ENCODE measurements at places on chromosomes 1 and 21.

DNA sequence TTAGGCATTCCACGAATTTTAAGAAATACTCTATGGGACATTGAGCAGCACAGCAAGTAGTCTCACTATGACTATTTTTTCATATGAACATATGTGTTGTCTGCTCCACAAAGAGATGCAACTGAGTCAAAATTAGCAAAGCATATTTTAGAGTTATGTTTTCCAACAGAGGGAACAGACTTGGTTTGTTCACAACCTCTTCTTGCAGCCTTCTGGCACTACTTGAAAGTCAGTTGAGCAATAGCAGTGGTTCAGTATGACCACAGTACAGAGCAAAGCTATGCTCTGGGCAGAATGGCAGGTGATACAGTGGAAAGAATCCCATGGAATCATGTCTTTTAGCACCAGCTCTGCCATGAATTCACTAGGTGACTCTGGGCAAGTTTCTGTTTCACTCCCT lies 5.2 kb downstream of the CCN1 start:
- no peaks in the 10 kb centered on the region for H3K36me3 ChIP-seq
- H3K4me3 ChIP-seq, result no peak overlapping the region
- H3K27me3 ChIP-seq, result no peaks in the 10 kb centered on the region

GRCh38 chr1:222010306-222010705 lies 268.4 kb upstream of the DUSP10 start:
- no peak overlapping the region for H3K4me3 ChIP-seq
- no peaks in the 10 kb centered on the region for H3K4me1 ChIP-seq
- H3K27me3 ChIP-seq, result no peaks in the 10 kb centered on the region
- DNase-seq, result no peak

DNA sequence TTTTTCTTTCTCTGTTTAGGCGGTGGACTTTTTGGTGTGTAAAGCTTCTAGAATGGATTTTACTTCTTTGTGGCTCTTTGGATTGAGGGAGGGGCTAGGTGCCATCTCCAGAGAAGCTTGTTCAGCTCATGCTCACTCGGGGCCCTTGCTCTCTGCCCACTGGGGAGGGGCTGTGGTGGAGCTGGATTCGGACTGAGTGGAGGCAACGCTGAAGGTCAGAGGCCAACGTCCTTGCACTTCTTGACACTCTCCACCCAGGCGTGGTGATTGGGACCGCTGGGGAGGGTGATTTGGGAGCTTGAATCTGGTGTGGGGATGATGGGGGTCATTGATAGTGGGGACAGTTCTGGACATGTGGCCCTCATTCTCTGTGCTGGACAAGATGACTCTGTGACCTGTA lies 52.6 kb downstream of the ADARB1 start:
- H3K27me3 ChIP-seq, result no peaks in the 10 kb centered on the region
- H3K36me3 ChIP-seq, result no peaks in the 10 kb centered on the region
- DNase-seq, result no peak
- no peak overlapping the region for H3K4me3 ChIP-seq

DNA sequence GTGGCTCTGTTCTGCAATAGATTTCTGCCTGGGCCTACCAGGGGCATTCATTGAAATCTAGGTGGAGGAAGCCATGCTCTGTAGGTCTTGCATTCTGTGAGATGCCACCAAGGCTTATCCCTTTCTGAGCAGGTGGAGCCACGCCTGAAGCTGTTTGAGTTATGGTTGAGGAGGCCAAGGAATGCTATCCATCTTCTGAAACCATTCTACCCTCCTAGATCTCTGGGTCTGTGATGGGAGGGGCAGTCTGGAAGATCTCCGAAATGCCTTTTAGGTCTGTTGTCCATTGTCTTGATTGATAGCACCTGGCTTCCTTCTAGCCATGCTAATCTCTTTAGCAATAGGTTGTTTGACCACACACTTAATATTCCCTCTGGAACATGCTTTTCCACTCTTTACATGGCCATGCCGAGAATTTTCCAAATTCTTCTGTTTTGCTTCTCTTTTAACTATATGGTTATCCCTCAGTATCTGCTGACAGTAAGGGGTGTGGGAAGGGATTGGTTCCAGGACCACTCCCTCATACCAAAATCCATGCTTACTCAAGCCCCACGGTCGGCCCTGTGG lies 45.2 kb downstream of the AK4 start:
- no peak for DNase-seq
- no peaks in the 10 kb centered on the region for H3K36me3 ChIP-seq
- no peak overlapping the region for H3K4me3 ChIP-seq
- H3K27me3 ChIP-seq, result no peaks in the 10 kb centered on the region
- no peaks in the 10 kb centered on the region for H3K4me1 ChIP-seq

DNA sequence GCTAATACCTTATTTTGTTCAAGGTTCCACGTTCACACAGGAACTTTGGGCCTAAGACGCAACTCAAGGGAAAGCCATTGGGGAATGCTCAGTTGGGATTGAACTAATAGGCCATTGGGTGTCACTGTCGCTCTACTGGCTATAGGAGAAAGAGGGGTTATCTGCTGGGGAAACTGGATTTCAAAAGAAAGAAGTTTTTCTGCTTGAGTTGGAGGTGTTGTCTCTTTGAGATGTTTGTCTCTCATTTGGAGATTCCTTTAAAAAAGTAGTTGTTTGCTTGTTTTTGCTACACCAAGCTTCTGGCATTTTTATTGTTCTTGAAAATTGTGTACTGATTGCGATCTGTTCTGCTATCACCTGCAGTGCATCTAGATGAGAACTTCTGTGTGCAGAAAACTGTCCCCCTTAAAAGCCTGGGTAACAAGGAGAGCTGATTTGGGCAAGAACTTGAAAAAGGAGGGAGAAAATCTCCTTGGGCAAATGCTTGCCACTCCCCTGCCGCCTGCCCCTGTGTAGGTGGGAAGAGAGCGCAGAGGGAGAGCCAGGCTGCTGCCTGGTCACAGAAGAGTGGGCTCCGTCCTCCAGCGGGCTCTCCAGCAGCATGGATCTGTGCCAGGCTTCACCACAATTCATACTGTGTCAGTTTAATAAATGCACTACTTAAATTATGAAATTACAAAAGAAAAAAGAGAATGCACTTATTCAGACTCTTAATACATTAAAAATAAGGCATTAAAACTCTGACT lies 39.9 kb downstream of the PEX14 start:
- H3K36me3 ChIP-seq, result no peaks in the 10 kb centered on the region
- peak; percentile 76 for DNase-seq

DNA sequence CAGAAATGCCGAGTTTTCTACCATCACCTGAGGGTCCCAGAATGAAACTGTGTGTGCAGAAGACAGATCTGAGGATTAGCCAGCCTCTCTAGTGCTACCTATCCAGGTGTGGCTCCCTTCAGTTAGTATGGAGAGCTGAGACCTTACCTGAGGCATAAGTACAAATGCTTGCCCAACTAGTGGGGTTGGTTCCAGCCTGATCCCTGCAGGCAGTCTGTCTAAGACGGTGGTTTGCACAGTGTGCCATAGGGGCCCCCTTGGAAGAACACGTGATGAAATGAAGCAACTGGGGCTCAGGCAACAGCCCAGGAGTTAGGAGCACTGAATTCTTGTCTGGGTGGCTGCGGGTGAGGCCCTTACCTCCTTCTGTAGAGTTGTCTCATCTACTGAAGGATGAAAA lies 15.6 kb downstream of the S100A7A start:
- no peaks in the 10 kb centered on the region for H3K36me3 ChIP-seq
- H3K27me3 ChIP-seq, result no peaks in the 10 kb centered on the region
- H3K27ac ChIP-seq, result no peak overlapping the region
- no peaks in the 10 kb centered on the region for H3K4me1 ChIP-seq
- no peak for DNase-seq
